Activated CD8-positive, alpha-beta memory T cell treated with anti-CD3 and anti-CD28 coated beads, Interleukin-2, amount 50 U/mL, for 48 hours (primary cell): ENCODE measurements at places on chromosomes 1 and 21.

DNA sequence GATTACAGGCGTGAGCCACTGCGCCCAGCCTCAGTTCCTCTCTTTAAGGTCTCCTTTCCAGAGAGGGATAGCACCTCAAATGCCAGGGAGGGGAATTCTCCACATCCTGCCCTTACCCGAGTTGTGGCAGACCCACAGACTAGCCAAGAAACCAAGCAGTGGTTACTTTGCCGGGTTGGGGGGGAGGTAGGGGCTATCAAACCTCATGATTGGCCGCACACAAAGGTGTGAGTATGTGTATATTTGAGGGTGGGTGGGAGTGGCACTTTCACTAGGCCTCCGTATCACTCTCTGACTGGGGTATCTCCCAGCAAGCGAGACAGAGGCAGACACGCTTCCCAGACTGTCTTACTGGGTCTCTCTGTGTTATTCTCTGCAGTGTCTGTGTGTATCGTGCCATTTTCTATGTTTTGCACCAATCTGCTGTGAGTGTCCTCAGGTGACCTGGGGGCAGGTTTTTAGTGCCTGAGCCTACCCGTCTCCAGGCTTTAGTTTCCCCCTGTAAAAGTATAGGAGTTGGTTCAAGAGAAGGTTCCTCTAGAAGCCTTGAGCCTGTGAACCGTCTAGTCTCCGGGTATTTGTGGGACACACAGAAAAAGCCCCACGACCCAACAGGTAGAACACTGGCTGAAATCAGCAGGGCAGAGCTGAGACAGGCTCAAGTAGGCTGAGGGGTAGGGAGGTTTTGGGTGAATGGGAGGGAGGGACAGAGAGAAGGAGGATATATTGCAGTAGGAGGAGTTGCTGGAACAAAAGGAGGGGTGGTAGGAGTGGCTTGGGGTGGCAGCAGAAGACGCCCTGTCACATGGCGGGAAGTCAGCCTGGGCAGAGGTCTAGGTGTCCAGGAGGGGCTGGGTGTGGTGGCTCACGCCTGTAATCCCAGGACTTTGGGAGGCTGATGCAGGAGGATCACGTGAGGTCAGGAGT lies 10.3 kb downstream of the LMNA start:
- DNase-seq, result no peak

GRCh38 chr1:212699104-212699624 lies 476 bp downstream of the BATF3 start:
- peak; percentile 85 for DNase-seq

GRCh38 chr1:203373991-203374390 lies 23.1 kb upstream of the FMOD start:
- no peak for DNase-seq

- no peak for DNase-seq
Observed at GRCh38 chr1:166980818-166981217, 5.5 kb upstream of the ILDR2 start.

- DNase-seq, result no peak
Observed at GRCh38 chr21:38396325-38396724, 102.0 kb downstream of the ERG start.

DNA sequence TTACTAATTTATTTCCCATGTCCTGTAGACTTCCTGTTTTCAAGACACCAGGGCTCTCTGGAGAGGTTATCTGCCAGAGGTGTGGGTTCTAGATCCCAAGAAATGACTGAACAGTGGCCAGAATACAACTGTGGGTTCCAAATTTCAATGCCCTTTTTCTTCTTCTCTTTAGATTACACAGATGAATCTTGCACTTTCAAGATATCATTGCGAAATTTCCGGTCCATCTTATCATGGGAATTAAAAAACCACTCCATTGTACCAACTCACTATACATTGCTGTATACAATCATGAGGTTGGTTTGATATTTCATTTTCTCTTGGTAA lies 15.0 kb downstream of the IFNAR2 start:
- no peak for DNase-seq

- no peak for DNase-seq
Observed at GRCh38 chr1:6275826-6276782, 15.2 kb upstream of the GPR153 start.

GRCh38 chr1:197843401-197843800 lies 59.0 kb upstream of the C1orf53 start:
- no peak for DNase-seq

DNA sequence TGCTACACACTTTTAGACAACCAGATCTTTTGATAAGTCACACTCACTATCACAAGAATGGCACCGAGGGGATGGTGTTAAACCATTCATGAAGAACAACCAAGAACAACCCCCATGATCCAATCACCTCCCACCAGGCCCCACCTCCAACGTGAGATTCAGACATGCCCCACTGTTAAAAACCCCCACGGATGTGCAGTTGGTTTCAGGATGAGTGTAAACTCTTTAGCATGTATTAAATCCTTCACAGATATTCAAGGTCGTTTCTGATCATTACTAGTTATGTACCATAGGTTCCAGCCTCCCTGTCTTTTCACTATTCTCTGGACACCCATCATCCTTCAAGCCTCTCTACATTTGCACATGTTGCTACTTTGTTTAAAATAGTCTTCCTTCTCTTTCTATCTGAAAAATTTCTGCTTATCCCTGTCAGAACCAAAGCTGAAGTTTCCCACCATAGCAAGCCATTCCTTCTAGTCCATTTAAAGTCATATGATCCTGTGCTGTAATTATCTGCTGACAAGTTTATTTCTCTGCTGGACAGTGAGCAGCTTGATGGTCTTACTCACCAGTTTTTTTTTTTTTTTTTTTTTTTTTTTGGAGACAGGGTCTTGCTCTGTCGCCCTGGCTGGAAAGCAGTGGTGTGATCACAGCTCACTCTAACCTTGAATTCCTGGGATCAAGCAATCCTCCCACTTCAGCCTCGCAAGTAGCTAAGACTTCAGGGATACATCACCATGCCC lies 36.8 kb downstream of the MAP10 start:
- no peak for DNase-seq

GRCh38 chr1:210412240-210412639 lies 83.5 kb downstream of the HHAT start:
- DNase-seq, result no peak

GRCh38 chr21:43912500-43912899 lies 47.5 kb downstream of the AGPAT3 start:
- DNase-seq, result no peak

DNA sequence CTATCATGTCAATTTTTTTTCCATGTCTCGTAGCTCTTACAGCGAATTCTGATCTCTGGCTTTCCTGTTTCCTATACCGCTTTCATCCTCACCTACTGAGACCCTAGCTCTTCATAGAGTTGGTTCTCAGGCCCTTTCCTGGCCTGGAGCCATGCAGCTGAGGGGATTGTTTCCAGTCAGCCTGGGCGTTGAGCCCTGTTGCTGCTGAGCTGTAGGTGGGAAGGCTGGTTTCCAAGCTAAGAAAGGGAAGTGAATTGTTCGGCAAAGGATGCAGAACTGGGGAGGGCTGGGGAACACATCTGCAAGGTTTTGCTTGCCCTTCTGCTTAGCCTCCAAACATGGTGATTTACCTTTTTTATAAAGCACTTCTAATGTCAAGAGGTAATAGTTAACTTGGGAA lies 41.5 kb downstream of the SPATA46 start:
- no peak for DNase-seq

DNA sequence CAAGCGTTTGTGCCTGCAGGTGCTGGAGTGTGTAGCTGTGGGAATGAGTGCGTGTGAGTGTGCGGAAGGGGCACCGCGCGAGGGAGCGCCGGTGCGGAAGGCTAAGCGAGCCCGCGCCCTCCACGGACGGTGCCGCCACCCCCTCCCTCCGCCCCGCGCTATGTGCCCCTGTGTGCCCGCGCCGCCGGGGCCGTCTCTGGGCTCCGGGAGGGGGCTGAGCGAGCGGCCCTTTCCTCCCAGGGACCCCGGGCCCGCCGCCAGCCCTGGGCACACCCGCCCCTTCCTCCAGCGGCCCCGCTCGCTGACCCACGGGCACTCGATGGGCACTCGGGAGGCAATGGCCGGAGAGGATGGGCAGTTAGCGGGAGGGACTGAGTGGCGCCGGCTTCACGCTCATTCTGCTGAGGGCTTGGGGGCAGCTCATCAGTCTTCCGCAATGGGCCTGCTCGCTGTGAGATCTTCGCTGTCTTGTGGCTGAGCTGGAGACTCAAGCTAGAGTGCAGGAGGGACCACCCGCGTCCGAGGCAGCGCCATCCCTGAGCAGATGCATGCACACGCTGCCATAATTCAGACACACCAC lies 8.6 kb upstream of the ADGRB2 start:
- no peak for DNase-seq

GRCh38 chr1:177281901-177282300 lies 111.1 kb downstream of the BRINP2 start:
- DNase-seq, result no peak

DNA sequence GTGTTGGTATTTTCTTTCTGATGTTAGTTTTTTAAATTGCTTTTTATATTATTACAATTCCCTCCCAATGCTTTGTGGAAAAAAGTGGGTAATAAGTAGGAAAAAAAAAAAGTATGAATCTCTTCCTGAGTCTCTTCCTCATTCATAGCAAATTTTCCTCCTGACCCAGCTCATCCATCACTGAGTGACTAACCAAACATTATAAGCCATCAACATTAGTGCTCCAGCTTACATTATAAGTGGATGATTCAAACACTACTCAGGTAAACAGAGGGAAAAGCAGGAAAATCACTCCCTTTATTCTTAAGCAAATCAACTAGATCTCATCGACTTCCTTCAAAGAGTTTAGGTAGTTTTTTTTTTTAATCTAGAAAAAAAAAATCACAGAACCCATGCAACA lies 15.4 kb upstream of the SAMD13 start:
- no peak for DNase-seq

DNA sequence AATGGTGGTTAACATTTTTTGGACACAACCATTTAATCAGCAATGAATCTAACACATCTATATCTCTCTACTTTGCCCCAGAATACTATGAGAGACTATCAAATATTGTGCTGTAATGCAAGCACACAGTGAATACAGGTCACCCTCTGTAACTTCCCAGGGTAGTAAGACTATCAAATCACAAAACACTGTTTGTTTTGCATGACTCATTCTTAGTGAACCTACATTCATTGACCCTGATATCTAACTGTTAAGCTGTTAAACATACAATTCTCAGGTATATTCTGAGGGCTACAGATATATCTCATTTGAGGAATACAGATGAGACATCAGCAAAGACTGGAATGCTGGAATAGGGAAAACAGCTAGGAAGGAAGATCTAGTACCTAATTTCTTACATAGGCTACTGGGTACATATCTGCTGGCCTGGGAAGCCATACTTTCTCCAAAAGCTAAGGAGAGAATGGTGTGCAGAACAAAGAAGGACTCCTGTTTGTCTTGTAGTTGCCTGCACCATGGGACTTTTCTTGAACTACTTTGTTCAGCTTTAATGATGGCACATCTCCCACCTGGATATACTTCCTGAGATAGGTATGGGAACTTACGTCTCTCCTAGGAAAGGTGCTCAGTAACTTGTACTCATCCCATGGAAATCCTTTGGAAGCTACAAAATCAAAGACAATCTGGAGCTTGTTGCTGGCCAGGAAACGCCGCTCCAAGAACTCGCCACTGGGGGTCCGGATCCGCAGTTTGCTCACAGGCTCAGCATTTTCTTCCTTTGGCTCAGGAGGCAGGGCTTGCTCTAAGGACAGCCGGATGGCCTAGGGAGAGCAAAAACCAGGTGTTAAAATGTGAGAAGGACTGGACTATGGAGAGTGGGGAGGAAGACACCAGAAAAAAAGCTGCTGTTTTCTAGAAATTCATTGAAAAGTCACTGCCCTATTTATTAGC lies 51.9 kb upstream of the DMRTA2 start:
- no peak for DNase-seq

GRCh38 chr1:235783148-235783776 lies 83.4 kb downstream of the LYST start:
- no peak for DNase-seq

DNA sequence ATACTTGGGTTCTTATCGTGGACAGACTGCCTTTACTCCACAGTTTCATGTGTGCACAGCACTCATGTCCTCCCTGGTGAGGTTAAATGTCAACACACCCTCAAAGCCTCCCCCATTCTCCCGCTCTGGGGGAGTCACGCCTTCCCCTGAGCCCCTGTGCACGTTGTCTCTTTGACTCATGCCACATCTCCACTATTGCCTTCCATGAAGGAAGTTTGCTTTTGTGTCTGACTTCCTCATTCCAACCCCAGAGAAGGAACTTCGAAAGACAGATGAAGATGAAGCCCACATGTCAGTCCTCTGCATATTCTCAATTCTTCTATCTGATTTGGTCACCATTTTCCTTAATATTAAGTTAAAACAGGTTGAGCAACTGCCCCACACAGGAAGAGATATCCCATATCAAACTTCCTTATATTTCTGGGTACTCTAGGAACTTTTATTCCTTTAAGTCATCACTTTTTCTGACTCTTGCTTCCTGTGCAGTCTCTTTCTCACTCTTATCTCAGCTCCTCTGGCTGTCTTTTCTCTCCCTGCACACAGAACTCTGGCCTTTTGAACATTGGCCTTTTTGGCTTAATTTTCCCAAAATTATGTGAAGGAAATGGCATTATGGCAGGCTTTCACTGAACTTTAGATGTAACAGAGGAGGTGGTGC lies 41.5 kb downstream of the C4BPA start:
- no peak for DNase-seq

GRCh38 chr1:36109041-36109679 lies 15.9 kb downstream of the COL8A2 start:
- peak; percentile 71 for DNase-seq

DNA sequence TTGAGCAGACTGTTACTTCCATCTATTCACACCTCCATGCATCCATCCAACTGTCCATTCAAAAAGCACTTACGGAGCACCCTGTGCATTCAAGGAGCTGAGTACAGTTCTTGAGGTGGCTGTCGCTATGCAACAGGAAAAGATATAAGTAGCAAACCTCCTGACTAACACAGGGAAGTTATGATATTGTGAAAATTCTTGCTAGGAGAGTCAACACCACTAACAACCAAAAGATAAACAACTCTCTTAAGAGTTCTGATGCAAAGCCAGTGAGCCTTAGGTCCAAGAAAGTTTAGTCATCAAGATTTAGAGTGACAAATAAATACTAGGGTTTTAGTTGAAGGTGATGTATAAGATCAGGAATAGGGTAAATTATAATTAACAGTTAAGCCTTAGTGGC lies 44.5 kb upstream of the TRIM45 start:
- no peak for DNase-seq

GRCh38 chr21:41809891-41810596 lies 43.2 kb upstream of the RIPK4 start:
- DNase-seq, result no peak

DNA sequence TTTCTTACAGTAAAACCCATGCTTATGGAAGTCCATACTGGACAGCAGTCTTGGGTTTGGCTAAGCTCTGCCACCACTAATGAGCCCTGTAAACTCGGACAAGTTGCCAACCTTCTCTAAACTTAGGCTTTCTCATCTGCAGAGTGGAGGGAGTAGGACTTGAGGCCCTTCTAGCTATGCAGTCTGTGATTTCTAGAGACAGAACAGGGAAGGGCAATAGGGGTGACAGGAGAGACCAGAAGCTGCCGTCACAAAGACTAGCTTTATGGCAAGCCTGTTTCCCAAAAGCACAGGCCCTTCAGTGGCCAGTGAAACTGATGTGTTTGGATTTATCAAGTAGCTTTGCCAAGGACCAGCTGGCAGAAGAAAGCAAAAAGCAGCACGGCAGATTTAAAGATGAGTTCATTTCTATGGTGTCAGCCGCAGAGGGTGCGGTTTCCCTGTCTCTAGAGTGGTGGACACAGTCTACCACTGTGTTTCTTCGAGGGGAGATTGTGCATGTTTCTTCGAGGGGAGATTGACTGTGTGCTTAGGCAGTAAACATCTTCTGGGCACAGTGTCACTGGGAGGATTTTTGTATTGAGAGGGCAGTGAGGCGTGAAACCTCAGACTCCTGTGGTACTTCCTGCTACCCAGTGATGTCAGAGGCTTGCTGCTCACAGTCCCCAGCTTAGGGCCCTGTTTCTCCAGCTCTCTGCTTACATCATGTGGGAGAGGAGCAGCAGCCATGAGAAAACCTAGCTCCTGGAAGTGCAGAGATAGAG lies 119.0 kb downstream of the ROR1 start:
- DNase-seq, result no peak
